ENCODE measurements at places on chromosomes 12 and 14. TPM values are rescaled to one million over a fixed set of nuclear protein-coding genes. Genes with fewer than 3 reads are reported as not detected.

KRT6C gene
- not detected for total RNA-seq

DNA sequence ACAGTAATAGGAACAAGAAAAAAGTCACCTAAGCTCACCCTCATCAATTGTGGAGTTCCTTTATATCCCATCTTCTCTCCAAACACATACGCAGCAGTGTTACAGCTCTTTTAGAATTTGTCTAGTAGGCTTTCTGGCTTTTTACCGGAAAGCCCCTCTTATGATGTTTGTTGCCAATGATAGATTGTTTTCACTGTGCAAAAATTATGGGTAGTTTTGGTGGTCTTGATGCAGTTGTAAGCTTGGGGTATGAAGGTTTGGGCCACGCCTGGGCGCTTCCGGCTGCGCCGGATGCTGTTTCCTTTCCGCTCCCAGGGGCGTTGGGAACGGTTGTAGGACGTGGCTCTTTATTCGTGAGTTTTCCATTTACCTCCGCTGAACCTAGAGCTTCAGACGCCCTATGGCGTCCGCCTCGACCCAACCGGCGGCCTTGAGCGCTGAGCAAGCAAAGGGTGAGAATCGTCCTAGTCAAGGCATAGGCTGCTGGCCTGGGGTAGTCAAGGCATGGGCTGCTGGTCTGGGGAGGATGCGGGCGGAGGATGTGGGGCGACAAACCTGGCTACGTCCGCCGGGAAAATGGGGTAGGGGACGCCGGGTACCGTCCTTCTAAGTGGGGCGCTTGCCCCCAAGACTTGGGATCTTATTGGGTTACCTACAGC, at the start of the genes C12orf57 and RNU7-1:
Gene C12orf57, plus strand, starts transcription at position 301 of the 659 bp plus-strand sequence. Its CDS starts 100 bp downstream, at position 401.
Gene RNU7-1, plus strand, starts transcription at position 95 of the 659 bp plus-strand sequence.
- H3K4me3 ChIP-seq, result peak within 1 kb of the TSS; percentile 94
- DNase-seq, result peak; percentile 69
- peaks cover 9% of the 10 kb centered on the region for H3K36me3 ChIP-seq
- H3K27ac ChIP-seq, result peak within 1 kb of the TSS; percentile 98
- peaks cover 43% of the 10 kb centered on the region for H3K4me1 ChIP-seq

GRCh38 chr14:32820682-32821081, 118.0 kb upstream of the NPAS3 start:
- DNase-seq, result no peak
- peaks cover 1% of the 10 kb centered on the region for H3K27me3 ChIP-seq
- peaks cover 3% of the 10 kb centered on the region for H3K4me1 ChIP-seq
- no peak overlapping the region for H3K27ac ChIP-seq
- no peaks in the 10 kb centered on the region for H3K36me3 ChIP-seq

CD4 gene
- total RNA-seq, result 3.8 TPM

DNA sequence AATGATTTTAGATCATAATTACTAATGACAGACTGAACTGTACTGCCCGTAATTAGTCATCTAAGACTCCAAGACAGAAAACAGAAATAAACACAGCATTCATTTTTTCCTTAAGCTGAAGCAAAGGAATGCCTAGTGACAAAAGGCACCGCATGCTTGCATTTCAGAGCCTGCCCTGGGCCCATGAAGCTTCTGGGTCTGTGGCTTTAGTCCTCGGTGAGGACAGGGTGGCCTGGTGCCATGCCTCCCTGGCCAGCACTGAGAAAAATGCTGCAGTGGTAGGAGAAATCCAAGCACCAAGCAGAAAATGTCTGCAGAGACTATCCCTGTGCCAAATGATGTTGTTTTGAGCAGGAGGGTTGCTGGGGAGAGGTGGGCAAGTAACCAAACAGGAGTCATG, 171.6 kb downstream of the CALM1 start:
- H3K4me1 ChIP-seq, result peaks cover 15% of the 10 kb centered on the region
- H3K27ac ChIP-seq, result no peak overlapping the region
- H3K27me3 ChIP-seq, result no peaks in the 10 kb centered on the region
- H3K4me3 ChIP-seq, result no peak overlapping the region
- no peak for DNase-seq

SCN8A gene
- 2.7 TPM for total RNA-seq

DNA sequence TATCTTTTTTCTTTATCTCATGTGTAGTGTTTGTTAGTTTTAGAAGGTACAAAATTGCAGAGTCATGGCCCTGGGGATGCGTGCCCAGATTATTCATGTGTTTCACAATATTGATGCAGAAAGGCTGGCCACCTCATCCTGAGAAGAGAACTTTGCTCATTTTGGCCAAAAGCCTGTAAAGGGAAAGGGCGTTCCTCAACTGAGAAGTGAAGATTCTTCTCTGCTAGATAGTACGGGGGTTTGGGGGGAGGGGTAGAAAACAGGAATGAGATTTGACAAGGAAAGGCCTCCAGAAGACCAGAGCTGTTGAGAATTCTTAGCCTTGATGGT, 1.7 kb downstream of the MGST1 start:
- H3K27me3 ChIP-seq, result no peaks in the 10 kb centered on the region
- no peak overlapping the region for H3K27ac ChIP-seq
- H3K4me1 ChIP-seq, result peaks cover 35% of the 10 kb centered on the region
- no peak for DNase-seq
- no peaks in the 10 kb centered on the region for H3K36me3 ChIP-seq

DNA sequence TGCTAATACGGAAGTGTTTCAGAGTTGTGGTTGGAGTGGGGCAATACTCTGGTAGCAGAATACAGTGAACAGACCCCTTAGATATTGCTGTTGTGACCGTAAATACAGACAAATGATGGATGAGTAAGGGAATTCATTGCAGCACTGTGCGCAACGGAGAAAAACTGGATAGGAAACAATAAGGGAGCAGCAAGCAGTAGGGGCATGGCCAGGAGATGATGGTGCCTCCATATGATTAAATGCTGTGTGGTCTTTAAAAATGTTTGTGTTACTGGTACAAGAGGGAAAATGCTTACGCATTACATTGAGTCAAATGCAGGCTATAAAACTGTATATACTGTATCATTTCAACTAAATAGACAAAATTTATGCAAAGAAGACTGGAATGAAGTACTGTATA, 61.6 kb downstream of the EML1 start:
- H3K4me1 ChIP-seq, result peaks cover 3% of the 10 kb centered on the region
- H3K36me3 ChIP-seq, result peaks cover 6% of the 10 kb centered on the region
- H3K4me3 ChIP-seq, result no peak overlapping the region
- DNase-seq, result no peak

DNA sequence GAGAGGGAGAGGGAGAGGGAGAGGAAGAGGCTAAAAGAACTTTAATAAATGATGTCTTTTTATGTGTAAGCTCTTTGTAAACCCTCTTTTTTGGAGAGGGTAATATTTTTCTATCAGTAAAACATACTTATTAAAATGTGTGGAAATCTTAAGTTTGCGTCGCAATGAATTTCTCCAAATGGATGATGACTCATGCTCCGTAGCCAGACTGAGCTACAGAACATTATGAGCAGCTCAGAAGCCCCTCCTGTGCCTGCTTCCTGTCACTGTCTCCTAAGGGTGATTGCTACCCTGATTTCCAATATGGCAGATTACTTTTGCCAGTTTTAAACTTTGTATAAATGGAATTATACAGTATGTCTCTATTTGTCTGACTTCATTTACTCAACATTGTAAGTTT, 13.0 kb upstream of the PYGL start:
- H3K36me3 ChIP-seq, result no peaks in the 10 kb centered on the region
- H3K4me3 ChIP-seq, result no peak overlapping the region
- no peak overlapping the region for H3K27ac ChIP-seq
- H3K27me3 ChIP-seq, result no peaks in the 10 kb centered on the region

- no peaks in the 10 kb centered on the region for H3K27me3 ChIP-seq
- H3K4me3 ChIP-seq, result no peak overlapping the region
- H3K36me3 ChIP-seq, result peaks cover 15% of the 10 kb centered on the region
These were observed 67.4 kb downstream of the ACTN1 start for GRCh38 chr14:68911594-68912227.

GRCh38 chr12:61646639-61647038, 613.6 kb upstream of the USP15 start:
- H3K27me3 ChIP-seq, result no peaks in the 10 kb centered on the region
- H3K4me3 ChIP-seq, result no peak overlapping the region
- H3K36me3 ChIP-seq, result no peaks in the 10 kb centered on the region
- no peak for DNase-seq
- peaks cover 20% of the 10 kb centered on the region for H3K4me1 ChIP-seq

TPH2 gene
- not detected for total RNA-seq

DNA sequence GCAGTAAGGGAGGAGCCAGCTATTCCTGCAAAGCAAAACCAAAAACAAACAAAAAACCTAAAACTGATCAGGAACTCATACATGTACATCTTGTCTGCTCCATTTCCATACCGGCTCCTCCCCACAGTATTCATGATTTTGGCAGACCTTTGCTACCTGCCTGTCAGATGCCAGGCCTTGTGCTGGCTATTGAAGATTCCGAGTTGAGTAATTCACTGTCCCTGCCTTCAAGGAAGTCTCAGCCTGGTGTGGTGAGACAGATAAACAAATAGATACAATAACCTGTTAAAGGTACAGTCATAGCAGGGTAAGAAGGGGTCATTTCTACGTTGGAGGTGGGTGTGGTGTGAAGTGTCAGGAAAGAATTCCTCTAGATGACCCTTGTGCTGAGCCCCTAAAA, 42.7 kb downstream of the SUSD6 start:
- no peak for DNase-seq
- no peaks in the 10 kb centered on the region for H3K27me3 ChIP-seq
- H3K4me3 ChIP-seq, result no peak overlapping the region
- H3K4me1 ChIP-seq, result peaks cover 57% of the 10 kb centered on the region
- peak overlapping the region; percentile 40 for H3K27ac ChIP-seq

DNA sequence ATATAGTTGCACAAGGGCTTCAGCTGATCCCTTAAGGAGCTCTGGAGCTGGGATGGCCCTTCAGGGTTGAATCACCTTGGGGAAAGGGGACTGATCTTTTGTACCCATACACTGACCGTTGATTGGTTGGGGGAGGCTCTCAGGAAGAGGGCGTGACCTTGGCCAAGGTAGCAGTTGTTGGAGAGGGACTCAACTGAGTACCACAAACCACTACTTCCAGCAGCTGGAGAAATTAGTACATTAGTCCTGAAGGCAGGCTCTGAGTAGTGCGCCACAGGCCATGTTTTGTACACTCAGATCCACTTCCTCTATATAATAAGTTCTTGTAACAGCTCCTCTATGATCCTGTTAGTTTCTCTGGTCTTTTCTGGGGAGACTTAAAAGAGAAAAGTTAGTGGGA, 317.6 kb downstream of the CCDC91 start:
- peaks cover 19% of the 10 kb centered on the region for H3K4me1 ChIP-seq
- no peak for DNase-seq
- peaks cover 10% of the 10 kb centered on the region for H3K36me3 ChIP-seq
- no peaks in the 10 kb centered on the region for H3K27me3 ChIP-seq
- no peak overlapping the region for H3K4me3 ChIP-seq
- H3K27ac ChIP-seq, result no peak overlapping the region

MMP19 gene
- 3.3 TPM for total RNA-seq

SERPINA1 gene
- 1.2 TPM for total RNA-seq

- H3K27ac ChIP-seq, result no peak overlapping the region
- no peak overlapping the region for H3K4me3 ChIP-seq
- peaks cover 23% of the 10 kb centered on the region for H3K4me1 ChIP-seq
- no peak for DNase-seq
- H3K27me3 ChIP-seq, result no peaks in the 10 kb centered on the region
- peaks cover 5% of the 10 kb centered on the region for H3K36me3 ChIP-seq
These were observed 57.2 kb downstream of the SYNE2 start for GRCh38 chr14:63909984-63910383.

- H3K4me1 ChIP-seq, result peaks cover 52% of the 10 kb centered on the region
- no peaks in the 10 kb centered on the region for H3K27me3 ChIP-seq
- no peak for DNase-seq
- no peak overlapping the region for H3K4me3 ChIP-seq
- H3K36me3 ChIP-seq, result peaks cover 4% of the 10 kb centered on the region
These were observed 10.5 kb downstream of the ZFP36L1 start for GRCh38 chr14:68782091-68782981.

DNA sequence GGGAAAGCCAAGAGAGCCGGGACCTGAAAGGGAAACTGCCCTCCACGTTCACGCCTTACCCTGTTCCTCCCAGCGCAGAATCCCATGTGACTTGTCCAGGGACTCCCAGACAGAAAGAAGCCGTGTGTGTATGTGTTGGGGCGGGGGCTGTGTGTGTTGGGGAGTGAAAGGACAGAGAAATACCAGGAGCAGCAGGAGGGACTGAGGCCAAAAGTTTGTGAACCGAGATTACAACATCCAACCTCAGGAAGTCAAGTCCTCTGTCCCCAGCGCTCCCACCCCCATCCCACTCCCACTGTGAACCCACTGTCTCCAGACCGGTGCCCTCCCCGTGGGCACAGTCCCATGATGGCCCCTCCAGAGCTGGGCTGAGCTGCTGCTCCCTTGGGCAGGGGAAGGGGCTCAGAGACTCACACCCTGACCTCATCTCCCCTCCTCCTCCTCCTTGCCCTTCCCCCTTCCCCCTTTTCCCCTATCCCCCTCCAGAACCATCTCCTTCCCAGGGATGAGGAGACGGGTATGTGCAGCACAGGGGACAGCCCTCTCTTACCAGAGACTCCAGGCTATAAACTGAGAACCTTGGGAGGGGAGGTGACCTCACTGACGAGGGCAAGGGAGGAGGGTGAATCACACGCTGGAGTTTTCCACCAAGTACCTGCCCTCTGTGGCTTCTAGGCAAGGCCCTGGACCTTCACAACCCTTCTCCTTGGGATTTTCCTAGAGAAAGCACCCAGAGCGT, at the start of gene SLC6A12:
Gene SLC6A12, minus strand, starts transcription at position 155 of the 739 bp plus-strand sequence. CDS start 4,171 bp downstream, outside the sequence.
- H3K27me3 ChIP-seq, result peaks cover 63% of the 10 kb centered on the region
- no peak within 1 kb of the TSS for H3K4me3 ChIP-seq
- no peaks in the 10 kb centered on the region for H3K36me3 ChIP-seq
- H3K4me1 ChIP-seq, result peaks cover 14% of the 10 kb centered on the region
- DNase-seq, result no peak
- H3K27ac ChIP-seq, result peak within 1 kb of the TSS; percentile 8

OR11H12 gene
- not detected for total RNA-seq

- peaks cover 9% of the 10 kb centered on the region for H3K4me1 ChIP-seq
- no peak overlapping the region for H3K4me3 ChIP-seq
- H3K27ac ChIP-seq, result no peak overlapping the region
- H3K36me3 ChIP-seq, result no peaks in the 10 kb centered on the region
These were observed 21.1 kb downstream of the PLXNC1 start for GRCh38 chr12:94169495-94169894.

DNA sequence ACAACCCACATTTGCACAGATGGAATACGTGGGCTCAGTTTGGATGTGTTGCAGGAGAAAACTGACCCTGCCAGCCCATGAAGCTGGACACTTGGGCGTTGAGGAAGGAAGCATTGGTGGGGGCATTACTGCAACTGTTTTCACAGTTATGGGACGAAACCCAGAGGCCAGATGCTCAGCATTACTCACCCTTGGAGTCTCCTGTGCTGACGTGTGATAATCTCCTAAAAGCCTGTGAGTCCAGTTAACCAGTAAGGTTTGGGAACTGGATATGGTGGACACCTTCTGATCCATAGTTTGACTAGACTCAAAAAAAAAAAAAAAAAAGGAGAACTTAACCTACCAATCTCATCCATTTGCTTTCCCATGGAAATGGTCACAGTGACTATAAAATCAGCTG, 52.8 kb upstream of the EGLN3 start:
- no peak overlapping the region for H3K4me3 ChIP-seq
- no peak overlapping the region for H3K27ac ChIP-seq
- no peak for DNase-seq
- H3K36me3 ChIP-seq, result no peaks in the 10 kb centered on the region

- no peak overlapping the region for H3K27ac ChIP-seq
- no peak overlapping the region for H3K4me3 ChIP-seq
- peaks cover 11% of the 10 kb centered on the region for H3K27me3 ChIP-seq
These were observed 93.7 kb upstream of the USP15 start for GRCh38 chr12:62166525-62166924.

PLEKHG3 gene
- 142 TPM for total RNA-seq

- H3K27ac ChIP-seq, result no peak overlapping the region
- H3K4me3 ChIP-seq, result no peak overlapping the region
- no peaks in the 10 kb centered on the region for H3K27me3 ChIP-seq
- H3K4me1 ChIP-seq, result no peaks in the 10 kb centered on the region
These were observed 292.3 kb downstream of the FUT8 start for GRCh38 chr14:65704850-65705249.

All from mesothelial cell of epicardium (in vitro differentiated cells).